Lower leg skin (tissue), 4 donors: ENCODE measurements at places on chromosomes 12 and 14.

- no peak for DNase-seq
These were observed 227.3 kb downstream of the DPF3 start for GRCh38 chr14:72666610-72667009.

DNA sequence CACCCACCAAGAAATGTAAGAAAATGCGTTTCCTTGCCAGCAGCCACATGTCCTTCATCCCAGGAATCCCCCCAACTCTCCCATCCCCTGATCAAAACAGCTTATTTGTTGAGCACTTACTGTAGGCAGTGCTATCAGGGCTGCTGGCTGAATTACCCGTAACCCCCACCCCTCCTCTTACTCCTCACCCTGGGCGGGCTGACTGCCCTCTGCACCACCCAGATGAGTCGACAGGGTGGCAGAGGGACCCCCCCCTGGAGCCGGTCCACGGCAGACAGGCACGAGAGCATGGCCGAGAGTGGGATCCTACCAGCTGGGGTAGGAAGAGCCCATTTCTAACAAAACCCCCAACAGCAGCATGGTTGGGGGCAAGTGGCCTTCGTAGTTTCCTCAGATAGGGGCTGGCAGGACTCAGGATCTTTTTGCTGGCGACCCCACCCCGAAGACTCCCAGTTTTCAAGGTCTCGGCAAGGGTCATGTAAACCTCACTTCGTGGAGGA, 1.1 kb upstream of the RHOF start:
- no peak for DNase-seq

DNA sequence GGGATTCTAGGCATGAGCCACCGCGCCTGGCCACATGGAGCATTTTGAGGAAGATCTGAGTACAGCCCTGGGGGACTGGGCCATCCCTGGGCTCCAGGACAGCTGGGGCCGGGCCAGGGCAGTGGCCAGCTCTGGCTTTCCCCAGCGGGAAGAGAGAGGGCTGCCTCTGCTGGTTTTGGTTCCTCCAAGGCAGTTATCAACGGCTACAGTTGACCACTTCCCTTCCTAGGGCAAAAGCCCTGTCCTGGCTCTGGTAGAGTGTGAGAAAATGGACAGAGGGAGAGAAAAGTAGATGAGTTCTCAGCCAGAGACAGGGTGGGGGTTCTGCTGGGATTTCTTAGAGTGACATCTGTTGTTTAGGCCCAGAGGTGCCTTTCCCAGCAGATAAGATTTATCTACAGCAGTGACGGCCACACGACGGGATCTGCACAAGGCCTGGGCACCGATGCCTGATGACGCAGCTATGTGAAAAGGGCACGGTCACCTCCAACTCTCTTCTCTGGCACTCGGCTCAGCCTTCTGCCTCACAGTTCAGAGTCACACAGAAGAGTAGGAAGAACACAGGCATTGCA, 5.5 kb upstream of the HVCN1 start:
- DNase-seq = peak; percentile 28

DNA sequence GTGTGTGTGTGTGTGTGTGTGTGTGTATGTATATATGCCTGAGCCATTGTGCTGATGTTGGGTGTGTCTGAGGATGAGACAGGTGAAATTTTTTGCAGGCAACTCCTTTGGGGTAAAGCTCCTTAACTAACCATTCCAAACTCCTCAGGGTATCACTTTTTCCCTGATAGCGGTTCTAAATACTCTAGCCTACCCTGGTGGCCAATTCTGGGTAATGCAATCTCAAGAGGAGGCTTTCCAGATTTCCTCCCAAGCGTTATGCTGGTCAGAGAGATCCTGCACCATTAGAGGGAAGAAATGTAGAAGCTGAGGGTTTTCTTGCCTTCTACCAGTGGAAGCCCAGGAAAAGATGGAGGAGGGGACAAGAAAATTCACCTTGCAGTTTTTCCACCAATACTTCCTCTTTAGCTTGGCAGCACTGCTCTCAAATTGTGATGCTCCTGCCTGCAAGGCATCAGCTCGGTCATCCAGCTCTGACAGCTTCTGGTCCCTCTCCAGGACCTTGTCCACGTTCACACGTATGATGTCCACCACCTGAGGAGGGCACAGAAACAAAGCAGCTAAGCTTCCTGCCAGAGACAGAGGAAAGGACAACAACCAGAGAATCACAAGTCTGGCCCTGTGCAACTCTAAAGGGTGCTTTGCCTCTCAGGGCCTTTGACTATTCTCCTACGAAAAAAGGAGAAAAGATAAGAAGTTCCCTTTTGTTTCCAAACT, 4.9 kb downstream of the VAMP1 start:
- DNase-seq = peak; percentile 81

- DNase-seq = no peak
These were observed 1093.3 kb downstream of the SLC16A7 start for GRCh38 chr12:60689137-60689536.
